T-helper 17 cell (primary cell): ENCODE measurements at places on chromosomes 5 and 9.

GRCh38 chr5:15522187-15522520, 22.2 kb downstream of the FBXL7 start:
- DNase-seq = no peak

DNA sequence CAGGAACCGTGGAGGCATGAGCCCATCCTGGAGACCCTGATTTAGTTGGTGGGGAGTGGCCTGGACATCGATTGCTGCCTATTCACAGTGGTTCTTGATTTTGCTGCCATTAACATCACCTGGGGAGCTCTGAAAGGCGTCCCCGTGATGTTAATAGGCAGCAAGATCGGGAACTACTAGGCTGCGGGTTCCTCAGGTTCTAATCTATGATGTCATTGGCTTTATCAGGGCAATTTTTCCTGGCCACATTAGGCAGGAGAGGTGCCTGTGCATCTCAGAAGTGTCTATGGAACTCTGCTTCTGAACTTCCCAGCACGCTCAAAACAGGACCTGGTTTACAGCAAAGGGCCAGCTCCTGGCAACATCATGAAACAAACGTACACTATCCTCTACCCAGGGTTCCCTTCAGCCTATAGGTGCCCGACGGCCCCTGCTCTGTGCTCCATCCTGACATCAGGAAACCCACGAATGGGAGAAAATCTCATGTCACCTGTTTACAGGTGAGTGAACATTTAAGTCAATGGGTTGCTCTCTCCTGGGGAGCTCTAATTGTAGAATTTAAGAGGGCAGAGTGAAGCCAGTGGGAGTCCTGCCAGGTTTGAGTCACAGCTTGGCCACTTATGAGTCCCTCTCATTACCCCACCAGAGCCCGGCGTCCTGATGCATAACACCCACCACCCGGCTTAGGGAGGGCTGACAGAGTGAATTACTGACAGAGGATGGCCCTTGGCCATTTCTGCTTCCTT, 49.4 kb downstream of the ROPN1L start:
- DNase-seq = no peak

DNA sequence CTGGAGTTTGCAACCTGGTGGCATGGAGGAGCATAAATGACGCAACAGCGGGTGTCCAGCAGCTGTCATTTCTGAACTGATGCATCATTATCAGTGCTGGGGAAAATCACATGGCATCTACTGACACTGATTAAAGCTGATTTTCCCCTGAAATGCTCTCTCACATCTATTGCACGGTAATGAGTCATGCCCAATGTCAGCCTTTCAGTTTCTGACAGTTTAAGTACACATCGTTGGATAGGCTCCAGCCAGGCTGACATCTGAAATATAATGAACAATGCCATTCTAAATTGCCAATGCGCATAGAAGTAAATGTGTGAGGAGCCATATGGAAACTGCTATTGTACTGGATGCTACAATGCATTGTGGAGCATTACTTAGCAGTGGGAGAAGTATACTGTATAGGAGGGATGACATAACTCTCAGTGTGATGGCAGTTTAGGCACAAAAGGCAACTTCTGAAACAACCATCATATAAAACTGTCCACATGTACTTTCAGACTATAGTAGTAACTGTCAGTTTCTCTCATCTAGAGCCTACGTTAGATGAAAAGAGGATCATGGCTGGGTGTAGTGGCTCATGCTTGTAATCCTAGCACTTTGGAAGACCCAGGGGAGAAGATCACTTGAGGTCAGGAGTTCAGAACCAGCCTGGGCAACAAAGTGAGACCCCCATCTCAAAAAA, 389.3 kb upstream of the DMAC1 start:
- no peak for DNase-seq

- no peak for DNase-seq
Measured at GRCh38 chr9:135683401-135684034, 15.8 kb downstream of the SOHLH1 start.

- DNase-seq = no peak
Measured at GRCh38 chr9:98993570-98993945, 49.9 kb downstream of the COL15A1 start.

DNA sequence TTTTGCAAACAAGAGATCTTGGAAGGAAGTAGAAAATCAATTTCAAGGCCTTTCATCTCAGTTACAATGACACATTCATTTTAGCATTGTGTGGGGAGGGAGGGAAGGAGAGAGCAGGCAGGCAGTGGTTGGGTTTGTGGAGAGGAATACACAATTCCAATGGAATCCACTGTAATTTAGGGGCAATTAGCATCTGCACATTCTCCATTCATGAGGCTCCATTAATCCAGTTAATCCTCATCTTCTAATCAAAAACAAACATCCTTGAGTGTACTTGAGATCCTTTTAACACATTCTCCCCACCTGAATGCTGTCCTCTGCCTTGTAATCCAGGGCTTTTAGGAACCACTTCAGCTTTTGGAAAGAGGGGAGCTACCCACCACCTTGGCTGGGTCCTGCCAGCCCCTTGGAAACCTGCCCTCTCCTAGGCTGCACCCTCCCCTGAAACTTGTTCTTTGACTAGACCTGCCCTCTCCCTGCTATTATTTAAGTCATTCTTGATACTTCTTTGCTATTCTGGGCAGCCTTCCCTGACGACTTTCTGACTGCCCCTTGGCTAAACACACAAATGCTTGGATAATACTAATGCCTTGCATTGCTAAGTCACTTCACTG, 271.2 kb downstream of the SLIT3 start:
- no peak for DNase-seq

- no peak for DNase-seq
Measured at GRCh38 chr9:128340691-128341434, 536 bp downstream of the SLC27A4 start.

DNA sequence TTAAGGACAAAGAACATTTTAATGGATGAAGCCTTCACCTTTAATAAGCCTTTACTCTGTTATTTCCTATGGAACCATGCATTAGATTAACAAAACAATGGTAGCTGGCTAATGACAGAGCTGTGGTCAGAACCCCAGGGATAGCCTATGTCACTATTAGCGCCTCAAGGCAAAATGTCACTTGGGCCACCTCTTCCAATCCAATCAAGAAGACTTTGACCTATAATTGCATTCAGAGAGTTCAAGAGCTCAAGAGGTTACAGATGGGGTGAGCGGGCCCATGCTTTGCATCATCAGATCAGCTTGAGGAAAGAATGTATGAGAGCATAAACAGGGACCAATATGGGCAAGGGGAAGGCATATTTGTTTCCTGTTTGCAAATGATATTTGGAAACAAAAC, 425.1 kb downstream of the ARHGEF28 start:
- no peak for DNase-seq

GRCh38 chr5:133847301-133847700, 121.1 kb downstream of the C5orf15 start:
- no peak for DNase-seq

- no peak for DNase-seq
Measured at GRCh38 chr9:135303280-135303647, 176.3 kb upstream of the PPP1R26 start.

DNA sequence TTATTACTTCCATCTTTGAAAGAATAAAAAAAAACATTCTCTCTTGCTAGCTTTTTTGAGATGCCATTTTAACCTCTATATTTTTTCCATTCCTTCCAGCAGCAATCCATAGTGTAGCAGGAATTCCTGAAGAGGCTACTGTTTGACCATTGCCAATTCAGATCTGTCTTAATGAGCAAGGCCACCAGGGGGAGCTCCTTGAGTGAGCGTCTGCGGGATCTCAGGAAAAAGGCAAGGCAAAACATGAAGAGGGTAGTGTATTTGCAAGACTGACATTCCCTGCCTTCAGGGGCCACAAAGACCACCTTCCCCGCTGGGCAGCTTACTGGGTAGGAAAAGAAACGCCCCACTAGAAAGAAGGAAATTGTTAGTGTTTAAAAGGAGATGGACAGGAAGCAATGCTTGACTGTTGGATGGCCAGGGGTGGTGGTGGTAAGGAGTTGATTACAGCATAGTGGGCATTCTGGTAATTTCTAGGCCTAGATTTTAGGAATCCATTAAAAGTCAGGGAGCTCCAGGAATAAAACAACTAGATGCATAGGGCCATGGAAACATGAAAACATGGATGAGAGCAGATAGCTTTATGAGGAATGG, 206.6 kb upstream of the HAPLN1 start:
- no peak for DNase-seq

DNA sequence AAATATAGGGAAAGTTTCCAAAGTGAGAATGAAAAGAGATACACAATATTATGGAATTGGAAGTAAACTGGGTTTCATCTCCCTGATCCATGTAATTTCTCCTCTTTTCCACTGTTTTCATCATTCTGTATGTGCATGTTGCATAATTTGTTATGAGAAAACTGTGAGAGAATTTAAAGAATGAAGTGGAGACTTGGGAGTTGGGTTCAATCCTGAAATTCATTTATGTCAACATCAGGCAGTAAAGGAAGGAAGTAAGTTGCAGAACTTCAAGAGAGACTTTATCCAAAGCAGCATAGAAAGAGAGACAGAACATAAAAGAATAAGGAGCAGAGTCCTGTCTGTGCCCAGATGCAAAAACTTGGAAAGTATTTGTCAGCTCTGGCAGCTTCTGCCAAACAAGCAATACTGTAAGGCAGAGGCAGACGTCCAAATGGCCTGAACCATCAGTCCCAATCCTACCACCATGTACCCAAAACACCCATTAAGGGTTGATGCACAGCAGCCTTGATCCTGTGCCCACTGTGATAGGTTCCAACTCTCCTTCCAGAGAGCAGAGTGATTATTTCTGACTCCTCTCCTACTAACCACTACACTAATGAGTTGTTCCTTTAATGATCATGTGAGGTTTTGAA, 425.3 kb upstream of the CDH6 start:
- DNase-seq = no peak

DNA sequence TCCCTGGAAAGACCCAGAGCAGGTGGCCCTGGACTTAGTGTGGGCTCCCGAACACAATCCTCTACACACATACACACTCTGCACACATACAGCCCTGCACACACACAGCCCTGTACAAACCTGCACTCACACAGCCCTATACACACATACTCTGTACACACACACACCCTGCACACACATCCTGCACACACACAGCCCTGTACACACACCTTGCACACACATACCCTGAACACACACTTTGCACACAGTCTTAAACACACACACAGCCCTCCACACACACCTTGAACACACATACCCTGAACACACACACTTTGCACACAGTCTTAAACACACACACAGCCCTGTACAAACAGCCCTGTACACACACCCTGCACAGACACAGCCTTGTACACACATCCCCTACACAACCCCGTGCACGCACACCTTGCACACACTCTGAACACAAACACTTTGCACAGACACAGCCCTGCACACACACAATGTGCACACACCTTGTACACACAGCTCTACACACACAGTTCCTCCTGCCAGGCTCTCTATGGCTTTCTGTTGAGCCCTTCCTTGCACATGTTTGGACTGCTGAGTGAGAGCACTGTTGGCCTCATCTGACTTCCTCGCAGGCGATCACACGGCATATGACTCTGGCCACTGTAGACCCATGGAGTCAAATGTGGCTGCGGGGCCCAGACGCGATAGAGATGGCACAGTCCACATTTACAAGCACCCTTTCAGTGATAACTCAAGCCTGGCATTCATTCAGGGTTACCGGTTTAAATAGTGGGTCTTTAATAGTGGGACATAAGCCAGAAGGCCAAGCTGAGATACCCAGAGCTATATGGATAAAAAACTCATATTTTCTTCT, 245.7 kb upstream of the IRX1 start:
- no peak for DNase-seq

DNA sequence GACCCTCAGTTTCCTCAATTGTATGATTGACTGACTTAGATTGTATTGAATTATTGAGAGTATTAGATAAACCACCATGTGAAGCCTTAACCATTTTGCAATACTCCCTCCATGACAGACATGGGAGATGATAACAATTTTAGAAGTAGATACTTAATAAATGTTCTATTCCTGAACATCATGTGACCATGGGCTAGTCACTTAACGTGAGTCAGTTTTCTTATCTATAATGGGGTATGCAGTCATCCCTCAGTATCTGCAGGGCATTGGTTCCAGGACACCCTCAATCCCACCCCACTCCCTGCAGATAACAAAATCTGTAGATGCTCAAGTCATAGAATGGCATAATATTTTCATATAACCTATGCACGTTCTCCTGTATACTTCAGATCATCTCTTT, 31.0 kb downstream of the SNX18 start:
- no peak for DNase-seq

DNA sequence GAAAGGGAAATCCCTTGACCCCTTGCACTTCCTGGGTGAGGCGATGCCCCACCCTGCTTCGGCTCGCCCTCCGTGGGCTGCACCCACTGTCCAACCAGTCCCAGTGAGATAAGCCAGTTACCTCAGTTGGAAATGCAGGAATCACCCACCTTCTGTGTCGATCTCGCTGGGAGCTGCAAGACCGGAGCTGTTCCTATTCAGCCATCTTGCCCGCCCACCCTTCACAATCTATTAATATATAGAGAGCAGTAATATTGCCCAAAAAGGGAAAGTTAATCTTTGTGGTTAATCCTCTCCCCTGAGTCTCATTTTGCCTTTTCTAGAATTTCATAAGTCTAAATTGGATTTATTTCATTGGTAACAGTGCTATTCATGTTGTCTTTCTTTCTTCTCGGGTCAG, 16.4 kb downstream of the SRD5A1 start:
- DNase-seq = no peak

DNA sequence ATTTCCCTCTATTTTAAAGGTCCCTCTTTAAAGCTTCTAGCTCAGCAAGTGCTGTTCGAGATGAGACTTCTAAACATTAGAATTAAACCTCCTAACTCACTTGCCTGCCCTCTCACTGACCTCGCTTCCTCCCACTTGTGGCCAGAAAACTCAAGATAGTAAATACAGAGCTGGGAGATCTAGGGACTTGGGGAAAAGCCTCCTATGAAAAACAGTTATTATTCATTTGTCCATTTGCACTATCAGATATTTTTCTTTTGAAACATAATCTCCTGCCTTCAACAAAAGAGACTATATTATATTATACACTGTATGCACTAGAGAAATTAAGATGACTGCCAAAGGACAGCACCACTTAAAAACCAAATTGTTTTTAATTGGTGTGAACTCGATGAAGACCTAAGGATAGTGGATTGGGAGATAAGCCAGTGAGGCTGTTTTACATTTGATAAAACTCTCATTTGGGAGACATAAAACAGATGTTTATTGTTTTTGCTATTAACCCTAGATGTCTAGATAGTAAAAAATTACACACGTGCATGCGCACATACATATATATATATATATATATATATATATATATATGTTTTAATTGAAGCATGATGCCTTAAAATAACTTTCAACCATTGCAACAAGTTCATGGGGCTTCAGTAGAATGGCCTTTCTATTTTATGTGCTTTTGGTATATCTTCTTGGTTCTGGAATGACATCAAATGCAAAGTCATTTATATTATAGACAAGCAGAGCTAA, 229.4 kb downstream of the ADAMTSL1 start:
- DNase-seq = no peak
